ENCODE measurements at places on chromosomes 13 and 19.

DNA sequence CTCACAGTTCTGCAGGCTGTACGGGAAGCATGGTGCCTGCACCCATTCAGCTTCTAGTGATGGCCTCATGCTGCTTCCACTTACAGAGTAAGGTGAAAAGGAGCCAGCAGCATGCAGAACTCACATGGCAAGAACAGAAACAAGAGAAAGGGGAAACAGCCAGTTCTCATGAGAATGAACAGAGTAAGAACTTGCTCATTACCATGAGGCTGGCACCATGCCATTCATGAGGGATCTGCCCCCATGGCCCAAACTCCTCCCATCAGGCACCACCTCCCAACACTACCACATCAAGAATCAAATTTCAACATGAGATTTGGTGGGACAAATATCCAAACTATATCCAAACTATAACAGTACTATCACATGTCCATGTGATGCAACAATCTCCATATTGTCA lies 72.1 kb downstream of the KATNAL1 start:
- no peak for DNase-seq

GRCh38 chr13:56975647-56976046 lies 165.1 kb upstream of the PRR20A start:
- no peak for DNase-seq

DNA sequence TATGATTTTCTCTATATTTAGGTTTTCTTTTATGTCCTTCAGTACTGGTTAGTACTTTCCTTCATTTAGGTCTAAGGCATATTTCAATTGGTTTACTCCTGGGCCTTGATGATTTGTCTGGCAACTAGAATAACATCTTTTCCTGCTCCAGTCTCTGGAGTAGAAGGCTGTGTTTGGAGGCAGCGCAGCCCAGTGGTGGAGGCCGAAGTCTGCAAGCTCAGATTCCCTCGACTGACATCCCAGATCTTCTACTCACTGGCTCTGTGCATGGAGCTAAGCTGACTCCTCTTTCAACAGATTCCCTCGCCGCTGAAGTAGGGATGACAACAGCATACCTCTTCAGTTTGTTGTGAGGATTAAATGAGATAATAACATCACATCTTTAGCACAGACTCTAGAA lies 141.0 kb downstream of the RAP2A start:
- no peak for DNase-seq

DNA sequence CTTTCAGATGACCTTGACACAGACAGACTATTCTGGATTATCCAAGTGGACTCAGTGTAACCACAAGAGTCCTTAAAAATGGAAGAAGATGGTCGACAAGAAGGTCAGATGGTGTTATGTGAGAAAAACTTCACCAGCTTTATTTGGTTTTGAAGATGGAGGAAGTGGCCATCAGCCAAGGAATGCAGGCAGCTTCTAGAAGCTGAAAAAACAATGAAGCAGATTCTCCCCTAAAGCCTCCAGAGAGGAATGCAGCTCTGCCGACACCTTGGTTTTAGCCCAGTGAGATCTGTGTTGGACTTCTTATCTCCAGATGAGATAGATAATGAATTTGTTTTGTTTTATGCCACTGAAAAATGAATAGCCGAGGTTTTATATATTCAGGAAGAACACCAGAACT lies 501.5 kb downstream of the DCT start:
- DNase-seq = no peak

DNA sequence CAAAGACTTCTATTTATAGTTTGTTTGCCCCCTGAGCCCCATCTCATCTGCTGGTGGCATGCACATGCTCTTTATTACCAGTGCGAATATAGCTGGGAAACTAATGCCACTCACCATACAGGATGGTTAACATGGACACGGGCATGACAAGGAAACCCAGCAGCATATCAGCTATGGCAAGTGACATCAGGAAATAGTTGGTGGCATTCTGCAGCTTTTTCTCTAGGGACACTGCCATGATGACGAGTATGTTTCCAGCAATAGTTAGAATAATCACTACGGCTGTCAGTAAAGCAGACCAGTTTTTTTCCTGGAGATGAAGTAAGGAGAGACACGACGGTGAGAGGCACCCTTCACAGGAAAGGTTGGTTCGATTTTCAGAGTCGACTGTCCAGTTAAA lies 1.5 kb downstream of the HTR2A start:
- DNase-seq = no peak

DNA sequence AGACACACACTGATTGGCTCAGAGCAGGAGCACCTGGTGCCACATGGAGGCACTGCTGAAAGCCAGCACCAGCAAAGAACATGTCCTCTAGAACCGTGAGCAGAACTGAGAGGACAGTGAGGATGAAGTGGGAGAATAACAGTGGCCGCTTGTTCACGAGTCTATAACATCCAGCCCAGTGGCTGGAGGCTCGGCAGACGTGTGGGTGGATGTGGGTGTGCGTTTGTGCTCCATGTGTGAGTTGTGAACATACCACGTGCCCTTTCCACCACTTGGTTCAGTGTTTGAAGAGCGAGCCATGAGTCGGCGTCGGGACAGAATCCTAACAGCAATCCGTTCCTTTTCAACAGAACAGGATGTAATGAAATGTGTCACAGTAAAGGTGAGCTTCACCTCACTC lies 113.0 kb downstream of the SOX1 start:
- DNase-seq = no peak

GRCh38 chr19:41424335-41425173 lies 2.6 kb downstream of the B3GNT8 start:
- no peak for DNase-seq

GRCh38 chr19:21680671-21681070 lies 86.7 kb downstream of the ZNF100 start:
- DNase-seq = no peak

DNA sequence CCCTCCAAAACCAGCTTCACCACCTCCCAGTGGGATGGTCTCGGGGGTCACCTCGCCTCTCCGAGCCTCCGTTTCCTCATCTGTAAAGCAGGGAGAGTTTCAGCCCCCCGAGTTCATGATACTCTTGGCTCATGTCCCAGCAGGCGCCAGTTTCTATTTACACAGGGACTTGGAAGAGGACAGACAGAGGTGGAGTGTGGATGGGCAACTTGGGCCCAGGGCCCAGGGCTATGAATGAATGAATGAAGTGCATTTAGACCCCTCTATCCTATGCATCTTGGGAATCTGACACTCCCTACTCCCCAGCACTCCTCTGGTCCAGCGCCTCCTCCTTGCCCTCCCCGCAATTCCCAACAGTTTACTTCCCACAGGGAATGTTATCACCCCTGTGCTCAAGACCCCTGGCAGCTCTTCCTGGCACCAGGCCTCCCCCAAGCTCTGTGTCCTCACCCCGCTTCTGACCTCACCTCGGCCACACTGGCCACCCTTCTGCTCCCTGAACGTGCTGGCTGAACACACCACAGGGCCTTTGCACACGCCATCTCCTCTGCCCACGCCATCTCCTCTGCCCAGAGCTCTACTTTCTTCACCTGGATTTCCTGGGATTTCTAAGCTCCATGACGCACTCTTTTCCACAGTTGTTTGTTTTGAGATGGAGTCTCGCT lies 4.9 kb upstream of the C2CD4C start:
- DNase-seq = no peak

GRCh38 chr13:30841154-30841553 lies 64.9 kb upstream of the MEDAG start:
- DNase-seq = no peak

DNA sequence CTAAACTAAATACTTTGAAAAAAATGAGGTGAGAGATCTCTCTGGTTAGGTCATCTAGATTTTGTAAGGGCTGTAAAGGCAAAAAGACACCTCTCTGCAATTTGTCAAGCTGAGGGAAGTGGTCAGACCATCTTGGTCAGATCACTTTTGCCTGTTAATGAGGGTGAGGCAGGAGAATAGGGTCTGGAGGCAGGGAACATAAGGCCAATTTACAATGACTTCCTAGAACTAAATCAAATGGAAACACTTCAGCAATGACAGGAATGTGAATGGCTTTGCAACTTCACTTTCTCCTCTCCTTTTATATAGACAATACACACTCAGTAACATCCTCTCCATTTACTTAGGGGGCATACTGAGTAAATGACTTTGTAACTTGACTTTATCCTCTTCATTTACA lies 1653.4 kb downstream of the SLITRK5 start:
- no peak for DNase-seq

DNA sequence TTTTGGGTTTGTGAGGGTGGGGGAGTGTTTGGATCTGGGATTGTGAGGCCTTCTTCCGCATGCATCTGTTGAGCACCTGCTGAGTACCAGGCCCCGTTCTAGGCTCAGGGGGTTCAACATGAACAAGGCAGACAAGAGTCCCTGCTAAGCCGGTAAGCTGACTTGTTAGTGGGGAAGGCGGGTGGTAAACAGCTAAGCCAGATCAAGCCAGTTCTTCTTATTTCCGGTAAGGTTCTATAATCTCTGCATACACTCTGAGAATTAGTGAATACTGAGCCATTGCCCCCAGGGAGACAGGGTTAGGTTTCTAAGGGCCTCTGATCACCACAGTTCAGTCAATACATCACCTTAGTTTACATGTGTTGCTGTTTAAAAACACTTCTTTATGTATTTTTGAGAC lies 9.9 kb upstream of the EHD2 start:
- no peak for DNase-seq

- no peak for DNase-seq
These were observed 4.0 kb upstream of the GRIN3B start for GRCh38 chr19:996051-996838.

DNA sequence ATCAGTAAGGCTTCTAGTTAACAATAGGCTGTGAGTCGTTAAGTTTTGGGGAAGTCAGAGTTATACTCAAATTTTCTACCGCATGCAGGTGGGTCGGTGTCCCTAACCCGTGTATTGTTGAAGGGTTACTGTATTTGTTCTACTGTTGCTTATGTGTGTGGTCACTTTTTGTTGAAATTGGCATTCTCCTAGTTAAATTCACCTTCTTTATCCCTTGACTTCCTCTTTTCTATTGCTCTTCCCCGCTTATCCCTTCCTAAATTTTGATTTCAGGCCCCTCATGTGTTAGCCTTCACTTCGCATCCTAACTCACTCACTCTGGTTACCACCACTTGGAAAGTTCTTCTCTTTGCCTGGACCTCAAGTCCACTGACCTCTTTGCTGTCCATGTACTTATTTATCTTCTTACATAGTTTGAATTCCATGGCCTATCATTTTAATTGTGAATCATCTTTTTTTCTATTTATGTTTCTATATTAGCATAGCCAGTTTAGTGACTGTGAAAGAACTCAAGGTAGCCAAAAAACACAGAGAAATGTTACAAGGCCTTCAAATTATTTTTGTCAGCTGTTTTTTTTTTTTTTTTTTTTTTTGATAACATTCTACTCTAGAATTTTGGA lies 52.9 kb downstream of the NDFIP2 start:
- DNase-seq = no peak

DNA sequence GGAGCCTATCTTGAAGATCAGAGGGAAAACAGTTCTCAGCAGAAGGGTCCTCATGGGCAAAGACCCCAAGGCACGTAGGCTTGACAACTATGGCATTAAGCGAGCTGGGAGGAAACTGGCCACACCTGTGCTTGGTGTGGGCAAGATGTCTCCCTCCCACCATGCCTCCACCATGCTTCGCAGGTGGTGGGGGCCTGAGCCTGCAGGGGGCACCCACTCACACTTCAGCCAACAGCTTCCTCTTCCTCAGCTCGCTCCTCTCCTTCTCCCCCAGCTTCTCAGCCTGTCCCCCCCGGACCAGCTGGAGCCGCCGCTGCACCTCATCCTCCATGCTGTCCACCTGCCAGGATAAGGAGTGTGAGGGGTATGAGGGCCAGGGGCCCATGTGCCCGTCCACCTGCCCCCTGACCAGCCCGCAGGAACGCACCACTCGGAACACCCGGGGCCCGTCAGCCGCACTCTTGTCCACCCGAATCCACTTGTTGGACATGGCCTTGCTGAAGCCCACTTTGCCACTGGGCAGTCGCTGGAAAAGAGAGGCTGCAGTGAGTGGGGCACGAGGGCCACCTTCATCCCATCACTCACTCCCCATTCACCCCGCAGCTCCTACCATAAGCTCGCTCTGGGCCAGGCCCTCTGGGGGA lies 3.4 kb downstream of the FARSA start:
- DNase-seq = no peak

- DNase-seq = no peak
These were observed 18.7 kb upstream of the AURKC start for GRCh38 chr19:57212109-57212508.

DNA sequence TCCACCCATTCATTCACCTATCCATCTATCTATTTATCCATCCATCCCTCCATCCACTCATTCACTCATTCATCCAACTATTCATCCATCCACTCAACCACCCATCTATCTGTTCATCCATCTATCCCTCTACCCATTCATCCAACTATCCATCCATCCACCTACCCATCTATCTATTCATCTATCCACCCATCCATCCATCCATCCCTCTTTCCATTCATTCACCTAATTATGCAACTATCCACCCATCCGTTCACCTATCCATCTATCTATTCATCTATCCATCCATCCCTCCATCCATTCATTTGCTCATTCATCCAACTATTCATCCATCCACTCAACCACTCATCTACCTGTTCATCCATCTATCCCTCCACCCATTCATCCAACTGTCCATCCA lies 54.5 kb downstream of the UNC13A start:
- no peak for DNase-seq

GRCh38 chr13:47932950-47933923 lies 67.8 kb downstream of the SUCLA2 start:
- DNase-seq = no peak

GRCh38 chr19:56900573-56901097 lies 60.1 kb upstream of the PEG3 start:
- DNase-seq = no peak

DNA sequence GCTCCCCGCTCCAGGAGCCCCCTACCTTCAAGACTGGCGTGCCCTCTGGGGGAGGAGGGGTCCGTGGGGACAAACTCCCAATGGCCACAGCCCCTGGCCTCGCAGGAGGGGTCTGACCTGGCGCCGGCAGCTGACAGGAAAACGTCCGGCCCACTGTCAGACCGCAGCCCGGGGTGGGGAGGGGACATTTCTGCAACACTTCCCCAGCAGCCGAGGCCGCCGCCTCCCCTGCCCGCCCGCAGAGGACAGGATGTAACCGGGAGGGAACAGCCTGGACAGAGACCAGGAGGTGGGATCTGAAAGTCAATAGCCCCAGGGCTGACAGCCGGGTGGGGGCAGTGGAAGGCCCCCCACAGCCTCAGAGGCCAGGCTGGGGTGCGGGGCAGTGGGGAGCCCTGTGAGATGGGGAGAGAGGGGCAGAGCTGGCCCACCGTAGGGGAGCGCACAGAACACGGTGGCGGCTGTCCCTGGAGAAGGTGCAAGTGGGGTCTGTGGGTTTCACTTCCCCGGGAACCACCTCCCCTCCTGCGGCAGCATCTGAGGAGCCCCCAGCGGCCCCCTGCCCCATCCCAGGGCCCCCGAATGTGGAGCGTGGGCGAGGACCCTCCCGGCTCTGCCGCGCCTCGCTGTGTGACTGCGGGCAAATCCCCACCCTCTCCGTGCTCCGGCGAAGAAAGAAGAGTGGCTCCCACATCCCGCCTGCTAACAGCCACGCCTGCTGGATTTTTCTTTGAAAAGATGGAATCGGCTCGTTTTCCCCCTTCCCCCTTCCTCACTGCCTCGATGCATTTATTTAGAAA lies at the start of gene PEAK3:
Gene PEAK3, minus strand, starts transcription at position 114 of the 800 bp plus-strand sequence. CDS start 1,244 bp downstream, outside the sequence.
- no peak for DNase-seq

GRCh38 chr13:31476266-31476665 lies 263.1 kb upstream of the RXFP2 start:
- DNase-seq = no peak

- DNase-seq = no peak
These were observed 116.7 kb downstream of the POSTN start for GRCh38 chr13:37481885-37482227.

- DNase-seq = no peak
These were observed 1.1 kb upstream of the SHC2 start for GRCh38 chr19:461721-462551.
